ENCODE measurements at places on chromosomes 6 and 20.

GRCh38 chr6:31717499-31718222, 2.5 kb downstream of the LY6G6D start:
- no peak for DNase-seq

GRCh38 chr6:6986344-6986743, 121.4 kb upstream of the RREB1 start:
- DNase-seq = no peak

DNA sequence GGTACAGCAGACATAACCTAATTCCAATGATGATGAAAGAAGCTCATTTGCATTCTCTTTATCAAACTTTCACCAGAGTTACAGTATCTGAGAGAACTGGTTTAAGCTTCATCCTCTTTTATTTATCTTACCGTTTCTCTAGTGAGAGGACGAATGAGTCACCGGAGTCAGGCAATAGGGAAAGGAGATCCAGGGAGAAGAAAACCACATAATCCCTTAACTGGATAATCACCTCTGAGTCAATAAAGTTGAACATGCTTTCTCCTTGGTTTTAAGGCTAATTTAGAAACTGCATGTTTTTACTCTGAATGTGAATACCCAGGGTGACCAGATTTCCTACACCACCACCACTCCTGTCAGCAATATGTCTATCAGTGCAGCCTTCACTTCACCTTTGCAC, 313.7 kb upstream of the TBX18 start:
- DNase-seq = peak; percentile 5

DNA sequence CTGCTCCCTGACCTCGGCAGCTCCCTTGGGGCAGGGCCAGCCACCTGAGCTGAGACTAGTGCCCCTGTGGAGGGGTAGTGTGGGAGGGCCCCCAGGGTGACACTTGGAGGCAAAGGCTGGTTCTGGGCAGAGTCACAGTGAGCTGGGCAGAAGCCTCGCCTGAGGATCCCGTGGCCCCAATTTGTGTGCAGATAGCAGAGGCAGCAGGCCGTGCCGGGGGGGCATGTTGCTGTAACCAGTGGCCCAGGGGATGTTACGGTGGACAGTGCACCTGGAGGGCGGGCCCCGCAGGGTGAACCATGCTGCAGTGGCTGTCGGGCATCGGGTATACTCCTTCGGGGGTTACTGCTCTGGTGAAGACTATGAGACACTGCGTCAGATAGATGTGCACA, 2.9 kb downstream of the KLHDC3 start:
- no peak for DNase-seq

GRCh38 chr6:169862892-169863525, 111.6 kb downstream of the ERMARD start:
- no peak for DNase-seq

GRCh38 chr20:3652221-3652620, 11.0 kb downstream of the GFRA4 start:
- DNase-seq = no peak

DNA sequence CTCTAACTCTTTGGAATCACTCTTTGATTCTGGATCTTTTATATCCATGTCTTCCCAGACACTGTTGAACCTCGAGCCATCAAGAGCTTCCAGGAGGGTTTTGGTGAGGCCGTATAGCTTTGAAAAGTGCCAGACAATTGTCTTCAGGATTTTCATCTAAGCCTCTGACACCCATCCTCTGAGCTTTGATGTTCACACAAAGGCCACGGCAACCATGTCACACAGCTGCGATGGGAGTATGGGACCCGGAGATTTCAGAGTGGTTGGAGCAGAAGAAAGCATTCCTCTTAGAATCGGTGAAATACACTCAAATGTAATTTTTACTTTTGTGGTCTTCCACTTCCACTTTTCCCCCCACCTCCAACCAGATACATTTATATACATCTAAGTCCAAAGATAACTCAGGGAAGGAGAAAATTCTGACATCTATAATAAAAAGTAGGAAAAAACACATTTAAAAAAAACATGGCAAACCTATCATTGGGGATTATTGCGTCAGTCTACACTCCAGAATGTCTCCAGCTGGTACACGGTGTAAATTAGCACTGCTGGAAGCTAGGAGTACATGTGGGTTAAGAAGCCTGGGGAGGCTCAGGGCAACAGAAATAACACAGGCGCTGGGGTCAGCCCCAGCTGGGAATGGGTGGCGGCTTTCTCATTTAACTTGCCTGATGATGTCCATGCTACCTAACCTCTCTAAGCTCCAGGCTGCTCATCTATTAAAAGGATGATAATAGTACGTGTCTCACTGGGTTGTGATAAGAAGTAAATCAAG, 92.7 kb downstream of the LY86 start:
- no peak for DNase-seq

GRCh38 chr20:46666306-46666705, 15.0 kb upstream of the SLC13A3 start:
- DNase-seq = no peak

- DNase-seq = peak; percentile 56
Observed at GRCh38 chr6:166997768-166998255, 1.4 kb upstream of the CEP43 start.

GRCh38 chr6:51467231-51467952, 620.0 kb downstream of the PKHD1 start:
- DNase-seq = no peak

DNA sequence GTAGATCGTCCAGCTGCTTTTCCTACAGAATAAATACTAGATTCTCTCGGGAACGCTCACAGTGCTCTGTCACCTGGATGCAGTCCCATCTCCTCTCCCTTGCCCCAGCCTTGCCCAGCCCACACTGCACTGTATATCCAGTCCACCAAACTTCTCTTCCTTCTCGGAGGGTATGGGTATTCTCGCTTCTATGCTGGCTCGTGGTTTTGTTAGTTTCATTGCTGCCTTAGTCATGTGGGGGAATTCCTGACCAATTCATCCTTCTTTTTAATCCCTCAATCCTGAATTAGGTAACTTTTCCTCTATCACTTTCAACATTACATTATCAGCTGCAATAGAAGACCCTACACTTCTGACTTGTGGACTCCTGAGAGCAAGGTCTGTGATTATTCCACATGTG, 252.4 kb downstream of the GMDS start:
- DNase-seq = no peak

DNA sequence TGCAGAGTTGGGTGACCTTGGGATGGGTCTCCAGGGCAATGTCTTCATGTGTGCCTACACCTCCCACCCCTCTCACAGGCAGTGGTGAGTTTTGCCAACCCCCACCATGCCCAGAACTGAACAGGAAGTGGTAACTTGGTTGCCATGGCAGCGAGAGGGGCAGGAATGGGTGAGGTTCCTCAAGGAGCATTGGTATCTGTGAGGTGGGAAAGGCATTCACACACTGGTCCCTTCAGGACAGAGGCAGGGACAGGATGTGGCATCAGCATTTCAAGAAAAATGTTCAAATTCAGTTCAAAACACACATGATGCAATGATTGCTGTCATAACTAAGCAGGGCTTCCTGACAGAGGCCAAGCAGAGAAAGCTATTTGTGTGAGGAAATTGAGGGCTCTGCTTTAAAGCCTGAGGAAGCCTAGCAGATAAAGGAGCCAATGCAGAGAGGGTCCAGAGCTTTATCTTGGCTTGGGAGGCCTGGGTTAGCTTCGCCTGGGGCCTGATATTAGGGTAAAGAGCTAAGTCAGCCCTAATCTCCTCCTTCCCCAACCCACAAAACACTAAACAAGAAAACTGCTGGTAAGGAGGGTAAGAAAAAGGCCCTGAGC, 551 bp downstream of the TREML2 start:
- no peak for DNase-seq

GRCh38 chr20:63409834-63410435, 48.8 kb upstream of the CHRNA4 start:
- DNase-seq = no peak

GRCh38 chr6:106086814-106087175, 659 bp downstream of the PRDM1 start:
- no peak for DNase-seq

GRCh38 chr20:47357296-47358038, 968 bp upstream of the ZMYND8 start:
- DNase-seq = no peak

DNA sequence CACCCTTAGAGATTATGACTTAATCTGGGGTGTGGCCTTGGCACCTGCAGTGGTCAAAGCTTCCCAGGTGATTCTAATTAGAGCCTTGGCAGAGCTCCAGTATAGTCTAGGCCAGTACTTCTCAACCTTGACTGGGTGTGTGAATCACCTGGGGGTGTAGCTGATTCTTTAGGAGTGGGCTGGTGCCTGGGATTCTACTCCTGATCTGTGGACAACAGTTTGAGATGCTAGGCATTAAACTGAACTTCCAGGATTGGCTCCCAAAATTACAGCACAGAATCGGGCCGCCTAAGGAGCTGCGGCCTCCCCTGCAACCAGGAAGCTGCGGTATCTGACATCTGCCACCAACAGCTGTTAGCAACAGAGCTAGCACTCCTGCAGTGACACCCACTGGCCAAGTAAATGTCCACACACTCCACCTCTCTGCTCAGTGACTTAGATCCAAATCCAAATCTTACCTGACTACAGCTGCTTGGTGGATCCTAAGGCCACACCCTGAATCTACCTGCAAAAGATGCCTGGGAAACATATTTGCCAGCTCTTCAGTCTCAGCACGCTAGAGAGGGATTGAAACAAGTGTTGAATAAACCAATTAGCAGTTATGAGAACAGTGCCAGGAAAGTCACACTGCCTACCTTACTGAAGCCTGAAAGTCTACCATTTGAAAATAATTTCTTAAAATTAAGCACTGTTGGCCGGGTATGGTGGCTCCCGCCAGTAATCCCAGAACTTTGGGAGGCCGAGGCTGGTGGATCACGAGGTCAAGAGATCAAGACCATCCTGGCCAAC, 126.7 kb downstream of the UNC5CL start:
- DNase-seq = peak; percentile 32

Measured in Panc1 (cell line).